Tibial nerve (tissue), 4 donors: ENCODE measurements at places on chromosomes 4 and X. TPM values are rescaled to one million over a fixed set of nuclear protein-coding genes. Genes with fewer than 3 reads are reported as not detected.
A peak's percentile ranks its signal among the peaks of the same experiment; 100 is the strongest.

GRCh38 chr4:38577462-38577861, 86.5 kb upstream of the KLF3 start:
- no peak for DNase-seq

- DNase-seq = no peak
These were observed 14.7 kb upstream of the VEGFD start for GRCh38 chrX:15398874-15399273.

DNA sequence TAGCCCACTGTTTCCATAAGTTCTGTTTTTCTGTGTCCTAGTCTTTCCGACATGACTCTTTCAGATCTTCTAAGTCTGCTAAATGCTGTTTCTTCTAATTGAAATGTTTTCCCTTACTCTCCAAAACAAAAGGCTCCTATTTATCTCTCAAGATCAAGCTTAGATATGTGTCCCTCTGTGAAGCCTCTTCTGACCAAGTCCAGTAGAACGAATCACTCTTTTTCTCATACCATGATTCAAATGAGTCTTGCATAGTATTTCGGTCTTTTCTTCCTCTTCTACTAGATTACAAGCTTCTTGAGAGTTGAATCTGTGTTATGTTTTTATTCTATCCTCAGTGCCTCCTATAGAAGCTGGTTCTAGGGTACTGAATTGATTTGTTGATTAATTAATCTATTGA, 45.3 kb upstream of the PRDM8 start:
- no peak for DNase-seq

DNA sequence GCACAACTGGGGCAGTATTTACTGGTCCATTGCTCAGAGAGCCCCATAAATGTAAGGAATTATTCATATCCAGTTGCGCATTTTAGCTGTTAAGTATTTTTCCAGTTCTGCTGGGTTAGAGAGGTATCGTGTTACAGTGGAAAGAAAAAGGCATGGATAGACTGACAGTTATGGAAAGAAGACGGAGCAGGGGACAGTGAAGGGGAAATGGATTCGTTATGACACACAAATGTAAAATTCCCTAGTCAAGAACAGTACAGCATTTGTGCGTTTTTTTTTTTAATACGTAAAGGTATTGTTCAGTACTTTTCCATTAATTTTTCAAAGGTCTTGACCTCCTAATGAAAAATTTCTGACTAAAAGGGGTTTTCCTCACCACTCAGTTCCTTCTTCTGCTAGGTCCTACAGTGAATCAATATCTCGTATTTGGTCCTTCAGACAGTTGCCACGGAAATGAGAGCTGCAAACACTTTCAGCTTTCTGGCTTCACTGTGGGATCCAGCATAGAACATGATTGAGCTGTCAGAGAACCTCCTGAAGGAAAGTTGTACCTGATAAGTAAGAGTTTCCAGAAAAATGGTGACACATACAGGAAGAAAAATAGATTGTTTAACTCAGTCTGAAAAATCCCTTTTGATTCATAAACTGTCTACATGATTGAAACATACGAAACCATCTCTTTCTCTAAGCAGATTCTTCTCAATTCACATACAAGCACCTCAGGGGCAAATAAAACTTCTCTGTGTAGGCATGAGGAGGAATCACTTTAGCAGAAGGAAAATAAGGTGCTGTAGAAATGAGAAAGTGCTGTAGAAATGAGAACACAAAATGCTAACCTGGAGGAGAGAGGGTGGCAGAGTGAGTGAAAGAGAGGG, 21.8 kb upstream of the BBS12 start:
- no peak for DNase-seq

DNA sequence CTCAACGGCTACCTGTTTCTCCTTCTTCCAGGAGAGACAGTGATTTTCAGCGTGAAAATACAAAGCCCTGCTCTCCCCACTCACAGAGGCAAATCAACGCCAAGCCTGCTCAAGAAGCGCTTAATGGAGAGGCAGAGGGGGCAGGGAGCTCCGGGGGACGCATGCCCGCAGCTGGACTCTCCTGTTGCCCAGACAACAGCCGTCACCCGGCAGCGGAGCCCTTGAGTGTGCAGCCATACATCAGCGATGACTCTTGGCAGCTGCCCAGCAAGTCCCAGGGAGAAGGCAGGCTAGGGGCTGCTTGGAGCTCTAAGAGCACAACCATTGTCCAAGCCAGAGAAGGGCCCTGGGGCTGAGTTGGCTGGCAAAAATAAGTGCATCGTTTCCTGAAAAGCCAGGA, 71.0 kb upstream of the AFAP1 start:
- DNase-seq = peak; percentile 10

DNA sequence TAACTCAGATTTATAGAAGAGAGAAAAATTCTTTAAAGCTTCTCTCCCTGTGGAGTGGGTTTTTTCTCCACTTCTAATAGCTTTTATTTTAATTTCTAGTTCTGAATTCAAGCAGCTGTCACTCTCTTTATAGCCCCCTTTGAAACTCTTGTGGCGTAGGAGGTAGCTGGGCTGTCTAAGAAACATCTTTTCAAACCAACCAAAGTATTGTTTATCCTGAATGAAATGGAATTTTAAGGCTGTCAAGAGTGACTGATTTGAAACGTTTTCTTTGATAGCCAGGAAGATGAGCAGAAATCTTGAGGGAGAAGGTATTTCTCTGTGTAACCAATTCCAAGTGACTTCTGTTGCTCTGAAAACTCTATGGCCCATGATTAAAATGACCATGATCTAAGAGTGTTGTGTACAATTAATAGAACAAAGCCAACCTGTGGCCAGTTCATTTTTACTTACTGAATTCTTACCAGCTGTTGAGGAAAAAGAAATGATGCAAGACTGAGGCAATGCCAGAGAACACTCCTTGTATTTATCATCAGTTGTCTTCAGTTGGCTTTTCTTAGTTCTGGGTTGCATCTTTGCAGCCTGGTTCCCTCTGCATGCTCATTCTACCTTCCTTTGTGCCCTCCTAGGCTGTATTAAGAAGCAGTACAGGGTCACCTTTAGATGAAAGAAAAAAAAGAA, 298.4 kb downstream of the ARHGAP10 start:
- DNase-seq = no peak

DNA sequence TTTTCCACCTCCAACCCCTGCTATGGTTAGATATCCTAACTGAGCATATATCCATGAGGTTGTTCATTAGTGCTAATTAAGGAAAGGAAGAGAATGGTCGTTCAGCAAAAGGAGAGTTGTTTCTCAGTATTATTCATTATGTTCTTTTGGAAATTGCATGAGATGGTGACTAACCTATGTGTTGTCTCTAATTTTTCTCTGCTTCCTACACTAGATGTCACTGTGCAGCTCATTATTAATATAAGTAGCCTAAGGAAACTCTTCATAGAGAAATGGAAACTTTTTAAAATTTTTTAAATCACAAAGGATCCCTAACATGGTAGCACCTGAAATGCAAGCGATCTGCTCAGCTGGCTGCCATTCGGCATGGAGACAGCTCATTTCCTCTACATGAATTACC, 67.7 kb upstream of the FAM9A start:
- DNase-seq = no peak

DNA sequence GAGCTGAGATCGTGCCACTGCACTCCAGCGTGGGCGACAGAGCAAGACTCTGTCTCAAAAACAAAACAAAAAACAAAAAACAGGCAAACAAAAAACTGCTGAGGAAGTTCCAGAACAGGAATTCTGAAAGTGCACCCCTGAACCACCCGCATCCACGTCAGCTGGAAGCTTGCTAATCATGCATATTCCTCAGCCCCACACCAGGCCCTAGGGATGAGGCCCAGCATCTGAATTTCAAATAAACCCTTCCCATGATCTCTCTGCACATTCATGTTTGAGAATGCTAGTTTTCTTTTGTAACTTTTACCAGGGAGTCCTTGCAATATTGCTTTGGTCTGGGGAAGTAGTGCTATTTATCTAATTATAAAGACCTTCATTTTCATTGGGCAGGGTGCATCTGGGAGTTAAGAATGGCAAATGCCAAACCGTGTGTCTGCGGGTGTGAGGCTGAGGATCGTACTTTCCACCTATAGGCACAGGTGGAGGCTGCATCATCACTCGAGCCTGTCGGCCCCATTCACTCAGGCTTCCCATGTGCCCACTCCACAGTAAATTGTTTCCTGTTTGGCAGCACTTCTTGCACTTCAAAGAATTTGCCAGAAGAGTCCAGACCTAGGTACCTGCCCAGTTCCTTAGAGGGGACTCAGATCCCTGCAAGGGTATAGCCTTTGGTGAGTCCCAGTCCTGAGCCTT, 23.6 kb downstream of the CCKAR start:
- DNase-seq = no peak

PDLIM3 gene
- 24.5 TPM for total RNA-seq

HEPH gene
- 26.2 TPM for total RNA-seq

IL1RAPL1 gene
- total RNA-seq = 8.2 TPM

NR0B1 gene
- 3.3 TPM for total RNA-seq
